ENCODE measurements at places on chromosomes 11 and 22. TPM values are rescaled to one million over a fixed set of nuclear protein-coding genes. Genes with fewer than 3 reads are reported as not detected.

CD6 gene
- 0.82 TPM for total RNA-seq

DNA sequence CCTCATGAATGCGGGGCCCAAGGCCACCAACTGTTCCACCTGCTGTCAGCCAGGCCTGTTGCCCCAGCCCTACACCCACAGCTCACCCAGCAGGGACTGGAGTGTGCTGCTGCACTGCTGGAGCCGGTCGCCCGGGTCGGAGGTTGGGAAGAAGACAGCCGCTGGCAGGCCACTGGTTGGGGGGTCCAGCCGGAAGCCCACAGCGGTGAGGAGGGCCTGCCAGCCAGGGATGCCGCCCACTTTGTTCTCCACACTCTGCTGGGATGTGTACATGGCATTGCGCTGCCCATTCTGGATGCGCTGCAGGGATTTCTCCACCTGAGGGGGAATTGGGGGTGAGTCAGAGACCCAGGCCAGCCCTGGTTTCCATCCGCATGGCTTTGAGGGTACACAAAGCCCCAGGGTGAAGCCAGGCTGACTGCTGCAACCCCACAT, 74.2 kb upstream of the PITPNB start:
- no peak for DNase-seq

DNA sequence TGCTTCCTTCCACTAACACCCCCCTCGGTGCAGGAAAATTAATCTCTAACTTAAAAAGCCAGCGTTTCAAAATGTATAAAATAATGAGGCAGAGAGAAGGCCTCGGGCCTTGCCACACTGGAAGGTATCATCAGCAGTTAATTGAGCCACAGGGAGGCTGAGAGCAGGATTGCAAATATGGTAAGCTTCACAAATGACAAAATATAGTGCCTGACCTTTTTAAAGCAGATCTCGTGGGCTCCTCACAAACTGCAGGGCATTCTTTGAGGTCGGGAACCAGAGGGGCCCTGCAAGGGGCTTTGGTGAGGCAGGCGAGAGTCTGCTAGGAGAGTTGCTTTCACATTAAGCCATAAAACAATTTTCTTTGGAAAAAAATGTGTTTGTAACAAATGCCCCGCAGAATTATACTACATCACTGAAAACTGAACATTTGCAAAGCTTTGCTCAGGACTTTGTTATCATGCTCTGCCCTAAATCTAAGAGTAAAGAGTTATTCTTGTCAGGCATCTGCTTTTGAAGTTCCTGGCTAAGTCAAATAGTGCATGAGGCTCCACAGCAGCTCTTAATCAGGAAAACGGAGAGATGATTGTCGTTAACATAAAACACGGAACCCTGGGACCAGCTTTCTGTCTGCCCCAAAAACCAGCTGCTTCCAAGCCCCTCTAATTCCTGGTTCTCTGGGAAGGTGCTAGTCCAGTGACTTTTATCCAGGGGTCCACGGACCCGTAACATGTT, 61.4 kb upstream of the SYT13 start:
- no peak for DNase-seq

DNA sequence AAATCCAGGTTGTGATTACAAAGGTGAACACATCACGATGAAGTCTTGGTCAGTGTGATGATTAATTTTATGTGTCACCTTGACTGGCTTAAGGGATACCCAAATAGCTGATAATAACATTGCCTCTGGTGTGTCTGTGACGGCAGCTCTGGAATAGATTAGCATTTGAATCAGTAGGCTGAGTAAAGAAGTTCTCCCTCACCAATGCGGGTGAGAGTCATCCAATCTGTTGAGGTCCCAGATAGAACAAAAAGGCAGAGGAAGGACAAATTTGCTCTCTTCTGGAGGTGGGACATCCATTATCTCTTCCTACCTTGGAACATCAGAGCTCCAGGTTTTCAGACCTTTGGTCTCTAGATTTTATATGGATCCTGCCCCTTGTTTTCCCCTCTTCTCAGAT, 856.2 kb upstream of the CCDC90B start:
- DNase-seq, result no peak

PLAAT4 gene
- 3.3 TPM for total RNA-seq

DNA sequence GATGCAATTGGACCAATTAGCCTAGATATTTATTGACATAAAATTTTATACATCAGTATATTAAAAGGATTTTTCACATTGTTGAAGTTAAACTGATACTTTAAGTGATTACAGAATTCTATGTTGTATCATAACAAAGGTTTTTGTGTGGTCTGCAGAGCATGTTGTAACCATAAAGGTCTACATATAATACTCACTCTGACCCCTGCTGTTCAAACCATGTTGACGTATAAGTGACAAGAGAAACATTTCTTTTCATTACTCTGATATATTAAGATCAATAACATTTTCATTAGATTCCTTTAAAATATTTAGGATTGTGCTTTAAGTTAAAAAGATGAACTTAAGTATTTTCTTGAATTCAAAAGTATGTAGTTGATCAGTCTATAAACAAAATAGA, 63.9 kb downstream of the GAS2 start:
- DNase-seq, result no peak

DNA sequence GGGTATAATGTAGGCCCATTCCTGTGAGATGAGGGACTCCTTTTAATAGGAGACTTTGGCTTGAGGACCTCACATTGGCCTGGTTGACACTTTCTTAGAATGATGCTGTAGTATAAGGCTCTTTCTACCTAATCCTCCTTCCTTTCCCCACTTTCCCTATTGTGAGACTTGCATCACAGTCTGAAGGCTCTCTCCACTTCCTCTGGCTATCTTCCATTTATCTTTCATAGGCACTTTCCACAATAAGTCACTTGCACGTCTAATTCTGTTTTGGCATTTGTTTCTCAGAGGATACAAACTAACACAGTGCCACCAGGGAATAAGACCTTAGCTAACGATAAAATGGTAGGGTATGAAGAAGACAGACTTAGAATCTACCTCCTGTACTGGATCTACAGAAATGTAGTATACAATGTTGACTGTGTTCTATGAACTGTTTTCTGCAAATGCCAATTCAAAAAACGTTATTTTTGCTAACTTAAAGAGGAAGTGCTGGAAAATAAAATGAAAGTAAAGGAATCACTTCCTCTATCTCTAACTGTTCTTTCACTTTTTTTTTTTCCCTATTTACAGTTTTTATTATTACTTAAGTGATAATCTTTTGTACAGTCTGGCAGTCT, 17.9 kb upstream of the PDE3B start:
- no peak for DNase-seq

GRCh38 chr11:43558556-43559127, 121.9 kb upstream of the HSD17B12 start:
- no peak for DNase-seq

DNA sequence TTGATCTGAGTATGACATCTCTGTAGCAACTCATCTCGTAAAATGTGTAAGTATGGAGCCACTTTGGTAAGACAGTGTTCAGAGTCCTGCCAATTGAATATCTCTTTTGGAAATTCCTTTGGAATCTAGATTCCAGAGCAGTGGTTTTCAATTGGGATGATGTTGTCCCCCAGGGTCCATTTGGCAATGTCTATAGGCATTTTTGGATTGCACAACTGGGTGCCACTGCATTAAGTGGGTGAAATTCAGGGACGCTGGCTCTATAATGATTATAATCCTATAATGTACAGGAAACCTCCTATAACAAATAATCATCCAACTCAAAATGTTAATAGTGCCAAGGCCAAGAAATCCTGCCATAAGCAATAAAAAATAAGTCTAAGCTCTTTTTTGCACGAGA, 404.8 kb upstream of the RAG2 start:
- DNase-seq, result no peak
